Cortex of kidney (tissue), 1 donor: ENCODE measurements at places on chromosomes 5 and 9.

DNA sequence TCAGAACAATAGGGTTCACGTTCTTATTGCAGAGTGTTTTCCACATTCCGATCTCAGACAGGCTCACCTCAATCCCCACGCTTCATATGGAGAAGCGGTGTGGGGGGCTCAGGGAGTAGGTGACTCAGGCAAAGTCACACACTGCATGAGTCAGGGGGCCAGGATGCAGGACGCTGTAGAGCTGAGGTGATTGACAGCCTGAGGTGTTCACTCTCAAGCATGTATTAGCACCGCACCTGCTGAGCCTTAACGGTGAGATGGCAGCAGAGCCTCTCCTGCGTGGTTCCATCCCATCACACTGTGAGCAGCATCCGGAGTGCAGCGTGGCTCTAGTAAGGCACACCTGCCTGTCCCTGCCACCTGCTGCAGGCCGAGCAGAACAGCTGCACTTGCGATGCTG, 194.0 kb downstream of the IRX2 start:
- DNase-seq: no peak

DNA sequence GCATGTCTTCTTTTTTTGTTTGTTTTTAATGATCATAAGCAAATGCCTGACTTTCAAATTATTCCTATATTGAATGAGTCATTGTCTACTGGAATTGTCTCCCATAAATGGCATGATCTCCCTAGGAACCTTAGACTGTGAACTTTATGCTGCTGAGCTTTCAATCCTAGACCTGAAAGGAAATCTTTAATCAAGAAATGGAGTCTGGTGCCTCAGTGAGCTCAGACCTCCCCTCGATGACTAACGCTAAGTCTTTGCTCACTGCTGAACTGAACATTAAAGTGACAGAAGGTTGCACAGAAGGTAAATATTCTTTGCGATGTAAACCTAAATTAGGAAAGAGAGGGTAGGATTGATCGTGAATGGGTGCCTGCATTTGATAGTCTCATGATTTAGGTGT, 745.2 kb upstream of the WWC1 start:
- DNase-seq: no peak

DNA sequence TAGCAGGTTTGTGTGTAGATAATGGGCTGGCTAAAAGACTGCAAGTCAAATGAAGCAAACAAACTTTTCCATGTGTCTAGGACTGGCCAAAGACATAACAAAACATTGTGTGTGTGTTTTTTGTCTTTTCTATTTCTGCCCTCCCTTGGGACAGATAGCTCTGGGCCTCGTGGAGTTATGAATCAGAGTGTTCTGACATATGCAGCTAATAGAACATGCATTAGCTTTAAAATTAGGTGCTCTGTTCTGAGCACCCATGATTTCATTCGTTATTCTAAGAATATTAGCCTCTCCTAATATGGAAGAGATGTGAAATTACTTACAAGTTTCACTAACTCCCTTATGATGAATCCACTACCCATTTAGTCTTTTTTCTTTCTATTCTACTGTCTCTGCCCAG, 367.3 kb upstream of the PAPPA start:
- no peak for DNase-seq

GRCh38 chr5:4411664-4412063, 728.5 kb upstream of the ADAMTS16 start:
- DNase-seq: no peak
